Lower lobe of right lung (tissue), 2 donors: ENCODE measurements at places on chromosomes 12 and 14. TPM values are rescaled to one million over a fixed set of nuclear protein-coding genes. Genes with fewer than 3 reads are reported as not detected.

DNA sequence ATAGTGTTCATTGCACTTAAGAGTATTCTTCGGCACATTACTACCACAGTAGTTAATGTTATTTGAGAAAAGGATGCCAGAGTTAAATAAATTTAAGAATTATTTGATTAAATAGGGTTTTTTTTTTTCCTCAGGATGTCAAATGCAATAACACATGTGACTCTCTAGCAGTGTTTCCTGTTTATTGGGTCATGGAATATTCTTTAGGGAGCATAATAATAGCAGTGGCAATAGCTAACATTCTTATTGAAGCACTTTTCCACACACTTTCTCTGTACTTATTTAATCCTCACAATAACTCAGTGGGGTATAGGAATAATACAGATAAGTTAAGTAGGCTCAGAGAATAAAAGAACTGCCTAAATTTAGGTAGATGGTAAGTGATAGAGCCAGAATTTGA, 44.3 kb downstream of the SCYL2 start:
- DNase-seq = no peak

GRCh38 chr12:42926232-42926631, 336.7 kb upstream of the PRICKLE1 start:
- no peak for DNase-seq

GRCh38 chr12:646442-647384, 16.5 kb downstream of the NINJ2 start:
- no peak for DNase-seq

Gene POU6F1
- total RNA-seq = 13.5 TPM

Gene IL22
- total RNA-seq = not detected

Gene BCAT1
- total RNA-seq = 50.6 TPM
